ENCODE measurements at places on chromosomes 12 and 14.

GRCh38 chr14:104751539-104752422 lies 1.2 kb upstream of the SIVA1 start:
- no peak for DNase-seq

GRCh38 chr12:24553259-24553658 lies 395.6 kb downstream of the BCAT1 start:
- no peak for DNase-seq

- DNase-seq: no peak
Measured at GRCh38 chr14:57822081-57822480, 43.8 kb downstream of the SLC35F4 start.

DNA sequence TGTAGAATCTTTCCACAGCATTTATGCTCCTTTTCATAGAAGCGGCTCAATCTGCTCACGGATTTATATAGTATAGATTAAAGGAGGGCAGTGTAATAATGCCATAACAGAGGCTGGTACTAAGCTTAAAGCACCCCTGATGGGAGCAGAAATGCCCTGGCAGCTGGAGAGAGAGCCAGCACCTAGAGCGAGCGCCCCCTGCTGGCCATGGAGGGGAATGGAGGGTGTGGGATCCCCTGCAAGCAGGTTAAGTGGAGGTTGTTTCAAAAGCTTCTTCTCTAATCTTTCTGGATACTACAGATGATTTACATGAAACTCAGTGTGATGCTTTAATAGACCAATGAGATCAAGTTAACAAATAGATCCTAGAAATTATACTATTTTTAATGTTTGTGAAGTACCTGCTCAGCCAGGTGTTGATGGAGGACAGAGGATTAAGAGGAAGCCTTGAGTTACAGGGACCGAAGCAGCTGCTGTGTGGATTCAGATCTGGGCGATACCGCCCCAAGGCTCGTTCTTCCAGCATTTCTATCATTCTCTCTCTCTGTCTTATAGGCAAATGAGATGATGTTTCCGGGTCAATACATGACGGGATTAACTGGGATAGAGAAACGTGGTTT lies 1519.3 kb upstream of the TMEM132C start:
- peak; percentile 32 for DNase-seq

DNA sequence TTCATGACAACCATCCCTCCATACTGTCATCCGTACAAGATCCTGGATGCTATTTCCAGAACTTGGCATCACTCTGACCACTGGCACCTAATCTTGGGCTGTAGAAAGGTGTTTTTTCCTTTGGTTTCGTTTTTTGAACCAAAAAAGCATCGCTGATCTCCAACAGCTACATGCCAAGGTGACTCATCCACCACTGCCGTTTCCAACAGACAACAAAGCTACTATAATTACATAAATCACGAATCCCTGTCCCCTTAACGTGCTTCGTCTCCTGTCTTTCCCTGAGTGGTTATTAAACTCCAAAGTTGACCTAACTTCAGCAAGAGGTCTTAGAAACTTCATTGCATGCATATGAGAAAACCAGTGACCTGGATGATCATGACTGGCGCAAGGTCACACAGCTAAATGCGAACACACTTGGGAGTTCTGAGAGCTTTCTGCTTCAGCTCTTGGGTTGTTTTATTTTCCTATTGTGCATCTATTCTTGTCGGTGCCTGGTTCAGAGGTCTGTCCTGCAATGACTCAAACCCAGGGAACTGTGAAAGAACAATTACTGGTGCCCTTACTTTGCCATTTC lies 99.9 kb downstream of the PPM1H start:
- DNase-seq: no peak

DNA sequence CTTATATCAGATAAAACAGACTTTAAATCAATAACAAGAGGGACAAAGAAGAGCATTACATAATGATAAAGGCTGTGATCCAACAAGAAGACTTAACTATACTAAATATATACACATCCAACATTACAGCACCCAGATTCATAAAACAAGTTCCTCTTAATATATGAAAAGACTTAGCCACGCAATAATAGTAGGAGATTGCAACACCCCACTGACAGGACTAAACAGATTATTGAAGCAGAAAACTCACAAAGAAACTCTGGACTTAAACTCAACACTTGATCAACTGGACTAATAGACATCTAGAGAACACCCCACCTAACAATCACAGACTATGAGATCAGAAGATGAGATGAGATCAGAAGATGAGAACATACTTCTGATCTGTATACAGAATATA lies 5.7 kb upstream of the CLEC14A start:
- no peak for DNase-seq

DNA sequence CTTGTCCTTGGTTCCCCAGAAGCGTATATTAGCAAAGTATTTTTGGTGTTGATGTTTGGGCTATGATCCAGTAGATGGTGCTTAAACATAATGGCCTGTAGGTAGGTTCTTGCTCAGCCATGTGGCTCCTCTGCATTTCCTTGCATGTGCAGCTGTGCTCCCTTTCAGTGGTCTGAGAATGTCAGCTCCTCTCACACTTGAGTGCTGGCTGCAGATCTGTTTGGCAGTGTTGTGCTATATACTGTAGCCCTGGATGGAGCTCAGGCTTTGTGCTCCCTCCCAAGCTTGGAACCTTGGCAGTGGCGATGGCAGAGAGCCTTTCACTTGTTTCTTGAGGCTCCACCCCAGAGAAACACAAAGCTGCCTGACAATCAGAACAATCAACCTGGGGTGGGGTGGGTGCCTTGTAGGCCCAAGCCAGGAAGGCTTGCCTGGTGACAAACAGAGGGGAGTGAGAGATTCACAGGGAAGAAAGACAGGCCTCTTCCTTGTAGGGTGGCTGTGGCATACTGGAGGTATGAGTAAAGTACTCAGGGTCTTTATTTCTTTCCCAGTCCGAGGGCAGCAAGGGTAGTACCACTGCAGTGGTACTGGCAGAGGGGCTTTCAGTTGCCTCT lies 255.3 kb downstream of the RAD51B start:
- no peak for DNase-seq

DNA sequence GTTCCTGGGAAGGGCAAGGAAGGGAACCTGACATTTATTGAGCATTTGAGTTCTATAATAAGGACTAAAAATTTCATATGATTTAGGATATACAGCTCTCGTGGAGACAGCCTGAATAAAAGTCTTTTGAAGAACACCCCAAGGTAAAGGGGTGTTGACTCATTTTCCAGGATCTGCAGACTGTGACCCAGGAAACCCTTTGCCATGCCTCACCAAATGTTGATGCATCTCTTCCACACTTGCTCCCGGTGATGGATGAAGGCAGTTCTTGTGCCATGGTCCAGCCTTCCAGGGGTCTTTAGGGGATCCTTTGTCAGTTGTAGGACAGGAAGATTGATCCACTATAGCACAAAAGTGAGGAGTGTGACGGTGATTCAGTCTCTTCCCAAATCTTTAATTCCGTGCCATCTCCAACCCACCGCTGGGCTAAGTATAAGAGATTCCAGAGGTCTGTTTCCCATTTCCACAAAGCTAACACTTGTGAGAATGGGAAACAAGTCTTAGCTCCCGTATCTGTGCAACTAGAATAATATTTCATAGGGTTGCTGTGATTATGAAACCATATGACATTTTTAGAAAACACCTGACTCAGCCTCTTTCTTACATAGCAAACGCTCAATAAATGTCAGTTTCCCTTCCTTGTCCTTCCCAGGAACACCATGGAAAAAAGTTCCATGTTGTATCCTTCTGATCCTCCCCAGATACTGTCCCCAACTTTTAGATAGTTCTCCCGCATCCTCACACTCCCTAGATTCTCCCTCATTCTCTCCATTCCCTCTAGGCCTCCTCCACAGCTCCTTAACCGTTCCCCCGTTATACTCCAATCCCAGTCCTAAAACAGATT lies 836 bp downstream of the AAAS start:
- DNase-seq: no peak

- DNase-seq: no peak
Measured at GRCh38 chr14:75456069-75456996, 28.5 kb downstream of the JDP2 start.

GRCh38 chr12:54160089-54160488 lies 28.7 kb downstream of the SMUG1 start:
- no peak for DNase-seq

- DNase-seq: no peak
Measured at GRCh38 chr12:105548626-105549025, 218.1 kb downstream of the C12orf75 start.

DNA sequence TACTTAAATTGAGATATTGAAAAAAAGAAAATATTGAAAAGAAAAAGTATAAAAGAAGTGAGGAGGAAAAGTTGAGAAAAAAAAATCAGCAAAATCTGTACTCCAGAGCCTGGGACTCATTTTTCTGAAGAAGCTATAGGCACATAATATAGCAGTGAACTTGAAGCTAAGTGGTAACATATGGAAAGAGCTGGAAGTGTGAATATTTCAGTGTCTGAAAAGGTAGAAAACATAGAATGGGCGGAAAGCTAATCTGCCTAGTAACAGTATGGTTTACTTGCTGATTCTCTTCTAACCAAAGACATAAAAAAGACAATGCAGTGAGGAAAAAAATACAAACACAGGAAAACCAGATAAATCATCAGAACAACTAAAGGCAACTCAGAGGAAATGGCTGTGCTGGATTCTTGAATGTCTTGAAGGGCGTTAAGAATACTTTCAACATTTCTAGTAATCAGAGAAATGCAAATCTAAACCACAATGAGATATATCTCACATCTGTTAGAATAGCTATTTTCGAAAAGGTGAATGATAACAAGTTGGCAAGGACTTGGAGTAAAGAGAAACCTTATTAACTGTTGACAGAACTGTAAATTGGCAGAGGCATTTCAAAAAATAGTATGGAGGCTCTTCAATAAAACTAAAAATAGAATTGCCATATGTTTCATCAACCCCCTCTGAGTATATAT lies 784.6 kb downstream of the LRFN5 start:
- DNase-seq: no peak

DNA sequence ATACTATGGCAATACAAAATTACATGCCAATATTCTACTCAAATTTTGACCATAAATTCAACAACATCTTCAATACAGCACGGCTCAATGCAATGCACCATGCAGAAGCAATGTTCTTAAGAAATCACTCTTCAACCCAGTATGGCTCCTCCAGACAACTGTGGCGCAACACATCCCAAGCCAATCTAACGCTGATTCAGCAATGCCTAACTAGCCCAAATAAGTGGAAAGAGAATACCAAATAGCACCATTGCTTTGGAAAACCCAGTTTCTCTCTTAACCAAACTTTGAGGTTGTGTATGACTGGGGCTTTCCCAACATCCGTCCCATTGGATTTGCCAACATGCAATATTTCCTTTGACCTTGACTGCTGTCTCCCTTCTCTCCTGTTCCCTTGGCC lies 211.1 kb upstream of the TBX3 start:
- DNase-seq: no peak

DNA sequence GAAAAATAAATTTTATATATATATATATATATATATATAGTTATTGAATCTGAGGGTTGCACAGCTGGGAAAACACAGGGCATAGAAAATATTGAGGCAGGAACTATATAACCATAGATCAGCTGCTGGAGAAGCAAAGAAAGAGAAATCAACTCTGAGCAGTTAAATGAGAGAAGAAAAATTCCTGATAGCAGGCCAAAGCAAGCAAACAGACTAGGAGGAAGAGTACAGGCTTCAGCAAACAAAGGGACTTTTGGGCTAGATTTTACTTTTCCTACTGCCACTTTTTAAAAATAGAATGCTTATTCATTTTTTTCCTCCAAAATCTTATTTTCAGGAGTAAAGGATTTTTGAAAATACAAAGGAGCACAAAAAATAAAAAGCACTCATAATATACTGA lies 216.0 kb upstream of the PRKD1 start:
- DNase-seq: no peak

DNA sequence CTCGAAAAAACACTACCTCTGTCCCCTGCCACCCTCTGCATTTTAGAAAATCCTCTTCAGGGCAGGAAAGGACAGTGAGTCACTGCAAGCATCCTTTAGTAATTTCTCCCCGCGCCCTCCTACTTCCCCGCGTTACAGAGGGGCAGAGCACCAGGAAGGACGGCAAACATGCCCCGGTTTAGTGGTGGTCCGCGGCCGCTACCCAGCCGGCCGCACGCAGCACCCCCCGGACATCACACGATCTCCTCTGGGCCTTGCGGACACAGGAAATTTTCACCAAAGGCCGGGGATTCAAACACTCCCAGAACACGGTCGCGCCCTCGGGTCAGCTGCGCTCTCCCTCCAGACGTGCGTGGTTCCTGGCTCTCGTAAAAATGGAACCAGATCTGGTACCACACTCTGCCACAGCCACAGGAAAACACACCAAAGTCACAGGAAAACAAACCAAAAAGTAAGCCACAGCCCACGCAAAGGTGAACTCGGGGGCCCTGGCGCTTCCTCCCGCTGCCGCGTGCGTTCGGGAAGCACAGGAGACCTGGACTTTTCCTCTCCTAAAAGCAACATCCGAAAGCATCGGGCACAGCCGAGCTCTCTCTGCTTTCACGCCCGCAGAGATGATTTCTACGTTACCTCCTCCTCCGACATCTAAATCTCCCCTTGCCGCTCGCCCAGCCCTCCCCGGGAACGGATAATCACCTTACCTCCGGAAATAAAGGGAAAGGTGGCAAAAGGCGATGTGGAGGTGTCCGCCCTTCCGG lies 839 bp downstream of the SLC38A1 start:
- peak; percentile 20 for DNase-seq

GRCh38 chr14:94395888-94396574 lies 7.6 kb upstream of the SERPINA1 start:
- DNase-seq: no peak

- DNase-seq: no peak
Measured at GRCh38 chr12:6374028-6374785, 1.2 kb downstream of the SCNN1A start.

DNA sequence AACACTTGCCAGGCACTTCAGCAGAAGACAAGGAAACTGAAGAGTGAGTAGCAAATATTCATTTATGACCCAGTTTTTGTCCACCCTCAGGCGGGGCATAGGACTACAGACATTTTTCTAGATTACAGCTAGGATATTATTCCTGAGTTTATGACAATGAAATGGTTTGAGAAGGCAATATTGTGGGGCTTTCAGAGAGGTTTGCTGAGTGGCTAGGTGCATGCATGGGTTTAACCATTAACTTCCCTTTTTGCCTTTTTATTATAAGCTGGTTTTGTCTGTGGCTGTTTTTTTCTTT lies 104.0 kb upstream of the BCAT1 start:
- DNase-seq: no peak

DNA sequence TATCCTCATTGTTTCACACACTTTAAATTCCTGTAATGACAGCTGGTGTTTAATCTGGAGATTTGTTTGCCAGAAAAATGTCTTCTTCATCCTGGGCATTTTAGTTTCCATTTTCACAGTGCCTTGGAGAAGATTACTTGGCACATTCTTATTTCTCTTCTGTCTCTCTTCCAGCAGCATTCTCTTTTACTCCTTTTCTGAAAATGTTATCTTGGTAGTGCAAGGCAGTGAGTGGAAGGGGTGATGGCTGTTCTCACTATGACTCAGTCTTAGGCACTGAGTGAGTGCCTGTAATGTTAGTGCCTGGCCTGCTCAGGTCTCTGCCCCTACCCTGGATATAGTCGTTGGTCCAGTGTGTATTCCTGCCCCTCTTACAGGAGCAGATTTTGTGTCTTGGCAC lies 13.1 kb downstream of the CLECL1 start:
- no peak for DNase-seq

- DNase-seq: no peak
Measured at GRCh38 chr14:75426332-75427125, 1.3 kb upstream of the JDP2 start.

- DNase-seq: no peak
Measured at GRCh38 chr14:30234966-30235365, 307.3 kb upstream of the PRKD1 start.

GRCh38 chr12:122123051-122123760 lies 44.6 kb downstream of the MLXIP start:
- peak; percentile 45 for DNase-seq

GRCh38 chr12:49507139-49507538 lies 31.7 kb upstream of the KCNH3 start:
- DNase-seq: no peak

- no peak for DNase-seq
Measured at GRCh38 chr14:101176535-101177205, 273.1 kb upstream of the RTL1 start.

Data from stimulated activated CD4-positive, alpha-beta T cell treated with anti-CD3 and anti-CD28 coated beads, Interleukin-1b, Interleukin-23, amount 100 ng/mL, for 24 hours (primary cell).